ENCODE measurements at places on chromosomes 3 and 15. TPM values are rescaled to one million over a fixed set of nuclear protein-coding genes. Genes with fewer than 3 reads are reported as not detected.

DNA sequence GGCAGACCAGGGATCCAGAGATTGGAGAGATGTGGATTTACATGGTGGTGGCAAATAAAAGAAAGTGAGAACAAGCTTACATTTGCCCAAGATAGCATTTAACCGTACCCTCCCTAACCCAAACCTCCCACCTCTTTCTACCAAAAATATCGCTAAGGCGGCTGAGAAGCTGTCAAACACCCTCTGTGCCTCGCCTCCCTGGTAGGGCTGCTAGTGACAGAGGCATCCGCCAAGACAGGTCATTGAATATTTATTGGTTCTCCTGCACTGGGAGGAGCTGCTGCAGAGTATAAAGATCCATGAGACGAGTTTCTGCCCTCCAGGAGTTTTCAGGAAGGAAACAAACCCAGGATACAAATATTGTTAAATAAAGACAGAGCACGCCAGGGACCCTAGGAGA is 107.3 kb upstream of the TMC3 start:
- no peak for DNase-seq

GRCh38 chr3:74883222-74883621 is 268.8 kb upstream of the CNTN3 start:
- no peak for DNase-seq

The NLGN1 gene
- total RNA-seq: 0.92 TPM

DNA sequence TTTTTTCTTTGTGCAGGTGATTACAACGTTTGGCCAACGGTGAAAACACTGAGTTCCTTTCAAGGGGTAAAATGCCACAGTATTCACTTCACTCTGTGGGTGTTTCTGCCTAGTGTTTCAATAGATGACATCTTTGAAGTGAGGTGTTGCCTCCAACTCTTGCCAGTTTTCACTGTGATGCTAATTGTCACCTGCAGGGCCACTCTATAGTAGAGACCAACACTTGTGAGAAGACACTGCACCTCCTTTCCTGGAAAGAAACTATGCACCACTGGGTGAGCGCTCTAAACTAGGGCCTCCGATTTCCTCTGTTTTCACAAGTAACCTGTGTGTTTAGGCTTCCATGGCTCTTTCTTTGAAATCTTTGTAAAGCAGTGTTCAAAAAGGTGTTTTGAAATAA is 98.3 kb downstream of the THRB start:
- no peak for DNase-seq

DNA sequence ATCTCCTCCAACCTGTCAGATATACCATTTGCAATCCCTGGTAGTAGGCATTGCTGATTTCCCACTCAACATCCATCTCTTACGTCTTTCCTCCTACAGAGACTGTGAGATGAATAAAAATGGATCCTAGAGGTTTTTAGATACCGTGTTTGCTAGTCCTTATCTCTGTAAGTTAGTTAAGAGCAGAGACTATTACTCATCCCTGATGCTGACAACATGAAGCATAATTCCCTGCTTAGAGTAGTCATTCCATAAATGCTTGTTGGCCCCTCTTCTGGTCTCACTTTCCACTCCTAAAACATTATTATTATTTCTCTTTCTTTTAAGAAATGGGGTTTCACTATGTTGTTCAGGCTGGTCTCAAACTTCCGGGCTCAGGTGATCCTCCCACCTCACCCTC is 136.2 kb downstream of the RTP4 start:
- DNase-seq: no peak

GRCh38 chr3:84943379-84943778 is 15.4 kb upstream of the CADM2 start:
- peak; percentile 15 for DNase-seq

DNA sequence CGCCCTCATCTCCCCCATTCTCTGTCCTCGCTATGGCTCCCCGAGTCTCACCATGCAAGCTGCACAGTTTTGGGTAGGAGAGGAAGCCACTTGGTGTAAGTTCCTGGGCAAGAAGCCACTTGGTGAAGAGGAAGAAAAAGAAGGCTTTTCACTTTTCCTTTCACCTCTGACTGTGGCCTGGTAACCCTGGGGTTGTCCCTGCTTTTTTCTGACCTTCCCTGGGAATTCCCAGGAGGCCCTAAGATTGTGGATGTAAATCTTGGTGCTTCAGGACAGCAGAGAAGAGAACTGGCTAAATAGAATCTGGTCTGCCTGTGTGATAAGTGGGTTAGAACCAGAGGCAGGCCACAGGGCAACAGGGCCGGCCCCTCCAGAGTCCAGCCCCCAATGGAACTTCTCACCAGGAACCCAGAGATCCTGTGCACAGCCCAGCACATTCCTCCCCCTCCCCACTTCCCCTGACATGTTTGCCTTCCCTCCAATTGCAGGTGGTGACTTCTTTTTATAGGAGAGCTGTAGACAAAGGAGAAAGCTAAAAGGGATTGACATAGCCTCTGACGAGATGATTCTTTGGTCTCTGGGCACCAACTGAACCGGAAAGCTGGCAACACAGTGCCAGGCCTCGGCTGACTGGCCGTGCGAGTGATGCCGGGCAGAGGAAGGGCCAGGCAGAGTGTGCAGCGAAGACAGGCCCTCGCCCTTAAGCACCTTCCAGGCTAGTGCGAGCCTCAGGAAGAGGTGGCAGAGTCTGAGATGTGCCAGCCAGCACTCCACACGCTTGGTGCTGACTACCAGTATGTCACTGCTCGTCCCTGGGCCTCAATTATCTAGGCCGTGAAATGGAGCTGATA is 19.4 kb upstream of the SKOR1 start:
- no peak for DNase-seq

GRCh38 chr3:152203652-152204051 is 65.1 kb upstream of the MBNL1 start:
- DNase-seq: no peak

DNA sequence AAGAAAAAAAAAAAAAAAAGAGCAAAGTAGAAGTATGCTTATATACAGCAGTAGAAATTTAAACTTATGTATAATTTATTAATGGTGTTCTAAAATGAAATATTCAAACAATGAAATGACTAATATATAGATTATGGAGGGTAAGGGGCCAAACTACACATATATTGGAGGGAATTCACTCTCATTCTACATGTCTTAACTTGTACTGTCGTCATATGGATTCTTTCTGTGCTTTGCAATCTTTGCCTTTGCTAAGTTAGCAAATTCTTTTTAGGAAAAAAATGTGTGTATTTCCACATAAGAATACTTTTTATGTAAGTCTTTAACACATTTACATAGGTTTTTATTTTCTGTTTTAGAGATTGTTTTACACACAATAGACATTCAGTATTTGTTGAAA is 118.9 kb upstream of the MBNL1 start:
- DNase-seq: no peak

The LRRIQ4 gene
- total RNA-seq: not detected

DNA sequence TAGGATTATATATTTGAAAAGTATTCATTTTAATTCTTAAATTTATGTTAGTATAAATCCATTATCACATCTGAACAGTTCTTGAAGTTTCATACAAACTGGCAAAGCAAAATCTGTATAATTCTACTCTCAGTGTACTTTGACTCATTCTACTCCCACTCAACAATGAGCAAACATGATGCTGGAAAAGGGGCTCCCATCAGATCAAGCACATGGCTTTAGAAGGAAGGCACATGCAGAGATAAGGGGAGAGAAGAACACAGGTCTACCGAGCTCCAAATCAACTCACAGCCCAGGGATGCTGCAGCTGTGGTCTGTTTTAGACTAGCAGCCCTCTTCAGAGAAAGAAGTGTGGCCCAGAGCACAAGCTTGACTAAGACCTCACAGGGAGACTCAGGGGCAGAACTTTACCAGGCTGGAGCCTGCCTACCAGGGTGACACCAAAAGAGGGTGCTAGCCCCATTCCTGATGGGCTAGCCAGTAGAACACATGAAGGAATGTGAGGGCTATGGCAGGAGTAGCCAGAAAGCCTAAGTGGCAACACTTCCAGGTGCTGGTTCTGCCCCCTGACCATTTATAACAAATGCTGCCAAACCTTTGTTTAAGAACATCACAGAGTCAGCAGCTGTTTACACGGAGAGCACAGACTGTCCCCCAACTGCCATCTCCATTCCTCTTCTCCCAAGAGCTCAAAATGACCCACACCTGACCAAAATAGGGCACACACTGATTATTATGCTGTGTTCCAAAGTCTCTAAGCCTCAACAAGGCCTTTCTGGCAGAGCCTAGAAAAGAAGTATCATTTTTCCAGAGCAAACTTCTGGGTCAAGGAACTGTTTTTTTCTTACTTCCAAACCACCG is 19.5 kb downstream of the SEC22C start:
- no peak for DNase-seq

DNA sequence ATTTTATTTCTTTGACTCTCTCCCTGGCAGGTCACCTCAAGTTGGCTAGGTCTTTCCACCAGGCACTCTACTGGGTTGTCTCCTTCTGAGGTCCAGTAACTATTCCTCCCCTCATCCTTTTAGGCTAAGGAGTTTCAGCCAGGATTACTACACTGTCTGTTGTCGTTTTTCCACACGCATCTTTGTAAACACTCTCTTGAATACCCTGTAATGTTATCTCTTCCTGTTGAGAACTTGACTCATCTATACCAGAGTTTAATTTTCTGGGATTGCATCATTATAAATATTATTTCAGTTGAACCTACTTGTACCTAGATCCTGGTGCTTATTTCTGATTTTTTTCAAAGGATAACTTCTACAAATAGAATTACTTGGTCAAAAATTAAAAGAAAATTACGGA is 138.3 kb downstream of the SQOR start:
- no peak for DNase-seq

Data from PC-3 (cell line).